Glomerular endothelial cell (primary cell): ENCODE measurements at places on chromosomes 12 and 14. TPM values are rescaled to one million over a fixed set of nuclear protein-coding genes. Genes with fewer than 3 reads are reported as not detected.

LIN7A gene
- total RNA-seq, result 1.7 and 2.6 TPM in 2 replicates

DNA sequence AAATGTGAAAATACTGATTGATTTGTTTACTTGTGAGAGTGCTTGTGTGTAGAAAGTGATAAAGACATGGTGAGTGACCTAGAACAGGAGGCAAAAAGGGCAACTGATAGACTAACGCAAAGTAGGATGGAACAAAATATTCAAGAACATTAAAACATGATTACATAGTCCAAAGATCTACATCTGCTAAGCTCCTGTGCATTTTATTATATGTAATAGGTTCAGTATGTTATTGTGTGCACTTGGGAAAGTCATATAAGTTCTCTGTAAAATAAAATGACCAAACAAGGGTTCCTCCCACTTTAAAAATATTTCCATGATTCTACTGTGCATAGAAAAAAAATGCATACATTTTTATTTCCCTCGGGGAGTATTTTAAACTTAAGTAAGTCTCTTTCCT, 74.3 kb upstream of the GPHB5 start:
- no peak for DNase-seq

DNA sequence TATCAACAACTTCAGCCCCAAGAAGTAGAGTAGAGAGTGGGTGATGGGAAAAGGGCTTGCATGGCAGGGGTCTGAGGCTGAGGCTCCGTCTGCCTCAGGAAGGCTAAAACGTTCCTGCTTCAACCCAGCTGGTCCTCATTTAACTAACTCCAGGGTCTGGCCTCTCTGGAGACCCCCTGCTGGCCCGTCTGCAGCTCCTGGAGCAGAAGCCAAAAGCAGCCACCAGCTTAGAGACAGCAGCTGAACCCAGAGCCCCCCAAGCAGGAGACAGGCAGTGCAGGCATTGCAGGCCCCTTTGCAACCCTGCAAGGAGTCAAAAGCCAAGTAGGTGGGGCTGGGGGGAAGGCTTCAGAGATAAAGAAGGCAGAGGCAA, 25.1 kb upstream of the LTBP2 start:
- DNase-seq, result no peak

- DNase-seq, result no peak
Observed at GRCh38 chr12:25052196-25052913, 103.5 kb upstream of the BCAT1 start.

GRCh38 chr12:13100882-13101769, 2.3 kb downstream of the GSG1 start:
- peak; percentile 84 for DNase-seq

DNA sequence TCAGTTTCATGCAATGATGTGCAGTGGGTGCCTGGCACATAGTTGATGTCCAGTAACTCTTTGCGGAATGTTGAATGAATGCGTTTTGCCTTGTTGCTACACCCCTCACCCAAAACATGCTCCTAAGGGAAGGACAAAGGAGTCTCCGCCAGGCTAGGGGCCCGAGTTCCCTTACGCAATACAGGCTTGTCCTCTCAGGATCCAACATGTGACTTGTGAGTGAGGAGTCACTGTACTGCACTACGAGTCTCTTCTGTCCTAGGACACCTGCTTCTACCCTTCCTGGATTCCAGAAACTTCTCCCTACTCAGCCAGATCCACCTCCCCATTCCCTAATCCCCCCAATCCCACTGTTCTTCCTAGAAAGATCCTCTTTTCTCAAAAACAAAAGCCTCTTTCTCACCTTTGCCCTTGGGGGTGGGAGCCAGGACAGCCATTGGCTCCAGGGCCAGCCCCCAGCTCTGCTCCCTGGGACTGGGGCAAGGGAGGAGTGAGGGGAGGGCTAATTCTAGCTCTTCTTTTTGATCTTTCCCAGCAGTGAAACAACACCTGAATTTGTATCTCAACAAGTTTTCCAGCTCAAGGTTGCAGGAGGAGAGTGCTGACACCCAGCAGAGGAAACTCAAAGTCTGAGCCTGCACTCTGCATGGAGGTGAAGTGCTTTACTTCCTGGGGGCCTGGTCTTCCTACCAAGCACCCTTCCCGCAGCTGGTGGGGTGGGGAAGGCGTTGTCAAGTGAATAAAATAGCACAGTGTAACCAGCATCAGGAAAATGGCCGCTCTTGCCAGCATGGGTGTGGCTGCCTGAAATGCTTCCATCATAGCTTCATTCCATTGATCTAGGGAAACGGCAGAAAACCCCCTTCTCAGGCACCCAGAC, 3.4 kb upstream of the OTUB2 start:
- DNase-seq, result no peak

DNA sequence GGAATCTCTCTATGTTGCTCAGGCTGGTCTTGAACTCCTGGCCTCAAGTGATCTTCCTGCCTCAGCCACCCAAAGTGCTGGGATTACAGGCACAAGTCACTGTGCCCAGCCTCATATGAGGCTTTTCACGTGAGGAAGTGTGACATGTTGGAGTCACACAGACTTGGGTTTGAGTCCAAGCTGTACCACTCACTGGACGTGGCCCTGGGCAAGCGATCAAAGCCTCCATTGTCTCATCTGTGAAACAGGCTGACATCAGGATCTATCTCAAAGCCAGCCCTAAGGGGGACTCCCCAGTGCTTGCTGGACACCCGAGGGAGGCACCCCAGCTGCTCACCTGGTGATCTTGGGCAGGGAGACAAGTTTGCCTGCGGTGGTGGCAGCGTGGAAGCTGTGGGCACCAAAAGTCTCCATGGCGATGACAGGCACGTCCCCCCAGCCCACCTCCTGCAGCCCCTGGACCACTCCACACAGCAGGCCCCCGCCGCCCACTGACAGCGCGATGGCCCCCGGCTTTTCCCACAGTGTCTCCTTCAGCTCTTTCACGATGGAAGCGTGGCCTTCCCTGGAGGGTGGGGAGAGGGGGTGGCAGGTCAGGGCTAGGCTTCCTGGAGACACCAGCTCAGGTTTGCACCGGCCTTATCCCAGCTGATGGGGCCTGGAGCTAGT, 6.7 kb downstream of the SDS start:
- no peak for DNase-seq

DNA sequence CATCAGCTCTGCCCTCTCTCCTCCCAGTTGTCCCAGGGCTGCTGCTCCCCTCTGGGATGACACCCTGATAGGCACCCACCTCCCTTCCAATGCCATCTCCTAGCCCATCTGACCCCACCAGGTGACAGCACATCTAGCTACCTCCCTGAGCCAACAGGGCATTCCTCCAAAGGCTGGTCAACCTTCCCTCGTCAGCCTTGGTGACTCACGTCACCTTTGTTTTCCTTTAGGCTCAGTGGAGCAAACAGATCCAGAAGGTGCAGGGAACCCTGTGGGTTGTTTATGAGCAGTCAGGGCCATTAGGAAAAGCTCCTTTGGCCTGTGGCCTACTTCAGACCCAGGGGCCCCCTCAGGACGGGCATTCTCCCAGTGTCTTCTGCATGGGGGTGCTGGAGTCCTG, 32.4 kb downstream of the PIGH start:
- no peak for DNase-seq

GRCh38 chr12:78767264-78767981, 97.2 kb upstream of the SYT1 start:
- no peak for DNase-seq

GRCh38 chr12:96197503-96198272, 3.5 kb downstream of the ELK3 start:
- DNase-seq, result no peak

DNA sequence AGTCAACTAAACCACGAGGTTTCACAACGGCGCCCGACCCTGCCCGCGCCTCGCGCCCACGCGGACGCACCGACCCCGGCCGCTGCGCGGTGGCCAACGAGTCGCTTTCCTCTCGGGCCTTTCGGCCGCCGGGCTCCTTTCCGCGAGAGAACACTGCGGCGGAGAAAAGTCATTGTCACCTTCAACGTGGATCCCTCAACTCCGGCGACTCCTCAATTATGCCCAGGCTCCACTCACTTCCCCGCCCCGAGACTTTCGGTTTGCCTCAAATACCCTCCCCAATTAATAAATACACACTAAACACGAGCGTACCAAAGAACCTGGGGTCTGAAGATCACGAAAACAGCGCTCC, 450 bp downstream of the SINHCAF start:
- no peak for DNase-seq

DNA sequence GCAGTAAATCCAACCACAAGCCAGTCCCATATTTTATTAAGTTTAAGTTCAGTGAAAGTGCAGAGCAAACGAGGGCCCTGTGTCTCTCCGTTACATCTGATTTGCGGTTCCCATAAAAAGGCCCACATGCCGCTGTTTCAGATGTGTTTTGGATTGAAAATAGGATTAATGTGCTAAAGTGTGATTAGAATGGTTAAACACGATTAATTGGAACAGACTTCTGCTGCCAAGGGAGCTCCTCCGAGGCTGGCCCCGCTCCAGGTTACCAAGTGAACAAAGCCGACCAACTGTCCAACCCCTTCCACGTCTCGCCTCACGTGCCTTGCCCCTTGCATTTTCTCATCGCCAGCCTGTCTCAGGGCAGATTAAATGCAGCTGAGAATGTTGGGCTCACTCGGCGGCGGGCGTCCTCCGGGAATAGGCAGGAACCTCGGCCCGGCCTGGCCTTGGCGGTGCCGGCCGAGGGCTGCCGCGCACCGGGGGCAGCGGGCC, 166.5 kb upstream of the GSC start:
- DNase-seq, result no peak

GRCh38 chr12:49961111-49961922, at the start of gene AQP5:
Gene AQP5, plus strand, starts transcription at chr12:49961872. Its CDS starts 146 bp downstream, at chr12:49962018.
- DNase-seq, result no peak

- no peak for DNase-seq
Observed at GRCh38 chr12:98513379-98514322, 1.7 kb upstream of the TMPO start.
